ENCODE measurements at places on chromosomes 7 and 10. TPM values are rescaled to one million over a fixed set of nuclear protein-coding genes. Genes with fewer than 3 reads are reported as not detected.

- DNase-seq, result no peak
These were observed 154.1 kb downstream of the KIAA1217 start for GRCh38 chr10:24363070-24363469.

SNCG gene
- not detected for total RNA-seq

DNA sequence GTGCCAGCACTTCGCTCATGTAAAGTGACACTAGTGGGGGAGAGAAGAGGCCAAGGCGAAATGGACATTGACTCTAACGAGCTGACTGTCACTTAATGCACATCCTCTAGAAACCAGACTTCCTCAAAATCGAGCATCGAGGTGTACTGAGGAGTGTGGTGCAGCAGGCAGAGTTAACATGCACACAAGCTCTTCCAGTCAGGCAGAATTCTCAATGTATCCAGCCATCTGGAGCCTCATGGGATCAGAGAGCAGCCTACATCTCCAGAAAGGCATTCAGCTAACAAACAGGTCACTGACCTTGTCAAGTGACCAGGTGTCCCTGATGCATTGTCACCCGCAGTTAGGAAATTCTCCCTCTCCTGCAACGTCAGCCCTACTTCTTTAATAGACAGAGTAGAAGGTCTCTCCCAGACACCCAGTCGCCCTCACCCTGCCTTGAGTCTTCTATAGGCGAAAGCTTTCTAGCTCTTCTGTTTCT is 259.8 kb upstream of the AOAH start:
- DNase-seq, result no peak

DNA sequence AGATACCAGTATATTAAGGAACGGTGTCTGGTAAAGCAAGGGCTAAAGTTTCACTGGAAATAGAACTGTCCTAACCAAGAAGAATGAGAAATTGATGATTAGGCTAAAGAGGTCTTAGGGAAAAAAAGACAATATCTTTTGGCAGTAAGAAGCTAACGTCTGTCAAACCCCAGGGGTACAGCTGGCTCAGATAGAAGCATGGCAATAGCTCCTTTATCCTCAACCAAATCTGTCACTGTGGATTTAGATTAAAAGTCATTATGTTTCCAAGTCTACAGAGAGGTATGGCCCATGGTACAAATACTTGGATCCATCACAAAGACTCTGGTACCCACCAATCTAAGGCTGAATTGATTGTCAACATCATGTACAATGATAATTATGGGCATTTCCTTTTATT is 8.6 kb upstream of the SLC16A9 start:
- DNase-seq, result no peak

DNA sequence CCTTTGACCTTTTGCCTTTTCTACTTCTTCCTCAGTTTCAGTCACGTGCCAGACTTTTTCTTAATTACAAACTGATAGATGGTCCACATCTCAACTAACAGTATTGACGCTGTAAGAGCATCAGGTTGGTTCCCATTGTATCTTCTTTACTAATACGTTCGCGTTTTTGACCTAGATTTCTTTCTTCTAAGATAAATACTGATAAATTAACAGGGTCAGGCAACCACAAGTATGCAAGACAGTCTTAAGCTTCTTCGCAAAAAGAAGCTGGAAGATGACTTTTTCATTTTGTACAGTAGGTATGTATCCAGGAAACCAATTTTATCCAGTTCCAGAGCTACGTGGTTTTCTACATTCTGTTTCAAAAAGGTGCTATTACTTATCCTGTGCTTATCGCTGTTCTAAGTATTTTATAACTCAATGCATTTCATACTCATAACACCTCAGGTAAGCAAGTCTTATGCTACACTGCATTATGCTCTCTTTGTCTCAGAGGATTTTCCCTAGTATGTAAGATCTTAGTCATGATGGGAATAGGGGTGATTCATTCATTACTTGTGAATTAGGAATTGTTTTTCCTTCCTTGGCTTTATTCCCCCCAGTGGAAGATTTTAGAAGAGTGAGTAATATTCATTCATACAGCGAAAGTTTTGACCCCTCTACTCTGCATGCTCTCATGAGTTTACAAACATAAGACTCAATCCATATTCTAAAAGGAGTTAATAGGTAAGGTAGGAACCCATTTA is 955 bp downstream of the DUS4L start:
- peak; percentile 79 for DNase-seq

ANKRD22 gene
- not detected for total RNA-seq

DNA sequence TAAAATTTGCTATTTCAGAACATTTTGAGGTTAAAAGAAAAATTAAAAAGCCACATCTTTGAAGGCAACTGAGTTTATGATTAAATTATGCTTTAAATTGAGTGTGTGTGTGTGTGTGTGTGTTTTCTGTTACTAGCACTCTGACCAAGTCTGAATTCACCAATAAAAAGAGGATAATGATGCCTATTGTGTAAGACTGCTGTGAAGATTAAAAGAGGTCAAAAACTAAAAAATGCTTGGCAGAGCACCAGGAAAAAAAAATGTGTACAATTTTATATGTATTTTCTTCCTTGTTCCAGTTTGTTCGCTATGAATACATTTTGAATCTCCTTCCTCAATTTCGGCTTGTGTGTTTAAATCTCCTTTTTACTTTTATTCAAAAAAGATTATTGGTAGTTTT is 316.6 kb upstream of the MAGI2 start:
- no peak for DNase-seq

TMEM225B gene
- total RNA-seq, result not detected

DNA sequence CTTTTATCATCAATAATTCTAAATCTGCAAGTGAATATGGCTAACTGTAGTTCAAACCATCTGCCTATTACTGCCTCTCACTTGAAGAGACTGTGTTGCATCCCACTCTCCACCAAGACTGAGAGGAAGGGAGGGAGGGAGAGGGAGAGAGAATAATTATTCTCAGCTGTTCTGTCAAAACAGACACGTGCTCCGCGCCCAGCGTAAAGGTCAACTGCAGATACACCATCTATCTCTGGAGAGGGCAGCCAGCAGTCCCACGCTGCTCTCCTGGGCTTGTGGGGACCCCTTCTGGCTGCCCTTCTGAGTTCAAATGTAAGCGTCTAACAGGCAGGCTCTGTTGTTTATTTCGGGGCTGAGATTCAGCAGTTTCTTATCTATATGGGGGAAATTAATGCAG is 625.5 kb upstream of the GALNT17 start:
- DNase-seq, result peak; percentile 21

DNA sequence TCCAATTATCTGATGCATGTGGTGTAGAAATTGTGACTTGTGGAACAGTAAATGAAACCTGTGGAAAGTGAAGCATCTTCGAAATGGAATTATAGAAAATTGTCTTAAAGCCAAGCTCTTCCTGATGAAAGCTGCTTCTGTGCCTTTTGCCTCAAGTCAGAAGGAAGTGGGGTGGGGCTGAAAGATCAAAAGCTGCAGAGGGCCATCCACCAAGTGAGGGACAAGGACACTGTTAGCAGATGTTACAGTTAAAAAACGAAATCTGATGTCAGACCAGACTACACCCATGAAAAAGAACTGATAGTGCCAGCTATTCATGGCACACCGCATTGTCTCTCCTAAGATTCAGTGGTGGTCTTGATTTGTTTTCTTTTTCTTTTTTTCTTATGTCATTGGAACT is 23.8 kb upstream of the WASL start:
- DNase-seq, result no peak

DNA sequence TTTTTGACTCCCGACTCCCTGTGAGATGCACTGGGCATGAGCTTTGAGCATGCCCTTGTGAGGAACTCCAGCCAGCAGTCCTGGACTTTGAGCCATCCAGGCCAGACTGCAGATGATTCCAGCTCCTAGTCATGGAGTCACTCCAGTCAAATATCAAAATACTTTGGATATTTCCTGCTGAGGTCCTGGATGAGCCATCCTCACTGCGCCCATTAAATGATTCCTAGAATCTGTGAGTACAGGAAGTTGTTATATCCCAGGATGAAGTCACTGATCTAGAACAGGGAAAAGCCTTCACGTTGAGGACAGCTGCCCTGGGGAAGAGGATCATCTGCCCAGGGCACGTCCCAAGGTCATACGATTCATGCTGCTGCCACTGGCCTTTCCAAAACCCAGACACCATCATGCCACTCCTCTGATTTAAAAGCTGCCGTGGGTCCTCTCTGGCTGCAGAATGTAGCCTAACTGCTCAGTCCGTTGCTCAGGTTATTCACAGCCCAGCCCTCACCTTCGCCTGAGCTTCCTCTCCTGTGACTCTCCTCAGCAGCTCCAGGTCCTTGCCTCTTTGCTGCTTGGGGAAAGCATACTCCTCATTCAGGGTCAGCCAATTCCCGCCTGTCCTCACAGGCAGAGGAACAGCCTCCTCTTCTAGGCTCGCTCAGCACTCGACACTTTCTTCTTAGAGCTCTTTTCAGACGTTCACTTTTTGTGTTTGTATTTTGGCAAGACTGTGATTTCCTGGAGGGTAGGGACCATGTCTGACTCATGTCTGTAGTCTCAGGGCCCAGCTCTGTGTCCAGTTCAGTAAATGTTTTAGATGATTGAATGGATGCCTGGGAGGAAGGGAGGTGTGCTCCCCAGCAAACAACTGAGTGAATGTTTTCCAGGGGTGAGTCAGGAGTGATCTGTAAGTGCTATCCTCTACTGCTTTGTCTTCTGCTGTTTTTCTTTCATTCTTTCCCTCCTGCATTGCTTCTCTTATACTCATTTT is 157.8 kb downstream of the SNX10 start:
- DNase-seq, result peak; percentile 93

GLI3 gene
- 4.3 TPM for total RNA-seq

DNA sequence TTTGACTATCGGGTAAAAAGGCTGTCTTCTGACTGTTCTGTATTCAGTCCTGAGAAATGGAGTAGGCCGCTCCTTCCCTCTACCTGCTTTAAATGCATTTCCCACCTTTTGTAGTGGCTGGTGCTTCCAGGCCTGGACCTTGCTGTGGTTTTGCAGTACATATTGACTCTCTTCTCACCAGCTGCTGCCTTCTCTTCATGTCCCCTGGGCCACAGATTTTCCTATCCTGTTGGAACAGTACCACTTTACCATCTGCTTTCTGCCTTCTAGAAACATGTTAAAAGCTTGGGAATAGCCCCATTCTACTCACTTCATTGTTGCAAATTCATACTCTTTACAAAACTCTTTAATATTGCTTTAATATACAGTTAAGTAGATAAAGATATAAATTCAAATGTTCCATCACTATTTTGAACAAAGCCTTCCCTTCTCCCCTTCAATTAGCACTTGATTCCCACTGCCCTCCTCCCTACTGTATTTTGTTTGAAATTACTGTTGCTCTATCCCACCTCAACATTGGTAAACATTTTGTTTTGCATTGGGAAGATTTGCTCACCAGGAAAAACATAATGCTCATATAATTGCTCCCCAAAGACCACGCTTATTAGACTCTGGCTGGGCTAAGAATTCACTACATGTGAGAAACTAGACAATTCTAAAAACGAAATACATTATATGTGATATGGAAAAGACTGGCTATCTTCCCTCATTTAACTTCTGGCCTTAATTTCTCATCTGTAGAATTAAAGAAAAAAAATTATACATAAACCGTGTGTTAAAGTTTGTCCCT is 17.3 kb upstream of the SEMA3C start:
- DNase-seq, result no peak
